Fibroblast of villous mesenchyme (primary cell): ENCODE measurements at places on chromosomes 12 and 14. TPM values are rescaled to one million over a fixed set of nuclear protein-coding genes. Genes with fewer than 3 reads are reported as not detected.

The SLC10A1 gene
- total RNA-seq, result not detected in 2 replicates

The PFKM gene
- 54.4 and 83.8 TPM in 2 replicates for total RNA-seq

The TMPRSS12 gene
- total RNA-seq, result under 0.01 TPM in 1 of 2 replicates, not detected in the other

The TMEM263 gene
- 116 and 194 TPM in 2 replicates for total RNA-seq

The GPR84 gene
- not detected in 2 replicates for total RNA-seq

The PLXNC1 gene
- 0.86 and 0.97 TPM in 2 replicates for total RNA-seq

The GPR137C gene
- total RNA-seq, result 0.32 and 0.43 TPM in 2 replicates

The SIRT4 gene
- total RNA-seq, result 1.3 and 1.6 TPM in 2 replicates

The KRT85 gene
- total RNA-seq, result not detected in 2 replicates

The SPRING1 gene
- total RNA-seq, result 27.4 and 28.9 TPM in 2 replicates

The NTF3 gene
- total RNA-seq, result 2.2 and 7.4 TPM in 2 replicates

The HOXC9 gene
- total RNA-seq, result 0.86 and 7.4 TPM in 2 replicates

The RNASE1 gene
- total RNA-seq, result not detected in 2 replicates

The SERPINA3 gene
- total RNA-seq, result 0.32 TPM in 1 of 2 replicates, not detected in the other

The MORN3 gene
- total RNA-seq, result 0.32 TPM in 1 of 2 replicates, not detected in the other

The P2RX2 gene
- not detected in 2 replicates for total RNA-seq

The RNU7-1 gene
- total RNA-seq, result not detected in 2 replicates

The LRP1-AS gene
- not detected in 2 replicates for total RNA-seq

The RPL10L gene
- 0.43 TPM in 1 of 2 replicates, not detected in the other for total RNA-seq
